Astrocyte of the cerebellum (primary cell): ENCODE measurements at places on chromosomes 5 and 9.

DNA sequence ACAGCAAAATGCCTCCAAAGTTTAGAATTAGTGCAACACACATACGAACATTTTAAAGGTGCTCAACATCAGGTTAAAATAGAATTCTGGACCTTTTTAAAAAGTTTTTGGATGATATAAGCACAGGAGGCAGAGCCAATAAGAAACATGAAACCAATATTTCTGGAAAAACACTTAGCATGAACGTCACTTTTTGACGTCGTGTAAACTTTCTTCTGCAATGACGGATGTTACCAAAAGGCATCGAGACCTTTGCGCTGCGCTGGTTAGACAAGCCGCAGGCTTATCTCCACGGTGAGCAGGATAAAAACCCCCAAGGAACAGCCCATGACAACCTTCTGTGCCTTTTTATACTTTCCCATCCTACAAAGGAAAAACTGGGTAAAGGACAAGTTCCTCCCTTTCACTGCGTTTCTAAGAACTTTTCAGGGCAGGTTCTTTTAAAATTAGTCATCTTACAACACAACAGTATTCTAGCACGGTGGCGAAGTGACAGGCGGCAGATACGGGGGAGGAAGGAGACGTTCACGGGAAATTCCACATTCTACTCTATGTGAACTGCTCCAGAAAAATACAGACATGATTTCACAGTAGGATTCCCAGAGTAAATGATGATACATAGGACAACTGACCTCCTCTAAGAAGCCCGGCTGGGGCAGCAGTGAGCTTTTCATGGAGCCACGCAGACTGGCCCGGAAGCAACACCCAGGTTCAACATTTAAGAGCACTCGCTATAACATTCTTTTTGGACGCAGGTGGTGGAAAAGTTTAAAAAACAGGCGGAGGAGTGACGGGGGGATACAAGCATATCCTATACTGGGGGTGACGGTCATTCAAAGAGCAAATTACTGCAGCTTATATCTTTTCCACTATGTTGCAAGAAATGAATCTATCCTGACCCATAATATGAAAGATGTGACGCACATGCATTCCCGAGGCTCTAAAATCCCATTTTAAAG lies 52.4 kb downstream of the USP20 start:
- no peak for DNase-seq

DNA sequence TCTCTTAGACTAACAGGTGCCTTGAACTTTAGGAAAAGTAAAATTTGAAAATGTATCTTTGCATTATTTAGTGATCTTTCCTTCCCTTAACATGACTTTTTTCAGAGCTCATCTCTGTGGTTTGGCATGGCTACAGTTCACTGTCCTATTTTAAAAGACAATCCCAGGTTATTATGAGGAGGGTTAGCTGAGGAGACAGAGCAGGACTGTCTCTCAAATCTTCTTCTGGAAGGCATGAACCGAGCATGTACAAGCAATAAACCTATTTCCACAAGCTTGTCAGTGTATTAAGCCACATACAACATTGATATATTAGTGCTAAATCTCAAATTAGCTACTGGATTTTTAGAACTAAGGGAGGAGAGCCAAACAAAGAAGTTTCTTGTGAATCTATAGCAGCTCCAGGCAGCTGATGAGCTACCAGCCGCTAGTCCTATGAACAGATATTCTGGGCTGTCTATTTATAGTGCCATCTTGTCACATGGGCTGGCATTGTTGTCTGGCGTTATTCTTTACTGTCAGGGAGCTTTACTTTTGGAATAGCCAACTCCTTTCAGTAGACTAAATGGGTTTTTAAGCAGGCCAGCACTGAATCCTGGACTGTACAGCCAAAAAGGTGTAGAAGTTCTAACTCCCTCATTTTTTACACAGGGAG lies 171.2 kb upstream of the ACTBL2 start:
- DNase-seq = no peak

GRCh38 chr9:28671000-28671399 lies 1097.7 kb upstream of the C9orf72 start:
- no peak for DNase-seq

DNA sequence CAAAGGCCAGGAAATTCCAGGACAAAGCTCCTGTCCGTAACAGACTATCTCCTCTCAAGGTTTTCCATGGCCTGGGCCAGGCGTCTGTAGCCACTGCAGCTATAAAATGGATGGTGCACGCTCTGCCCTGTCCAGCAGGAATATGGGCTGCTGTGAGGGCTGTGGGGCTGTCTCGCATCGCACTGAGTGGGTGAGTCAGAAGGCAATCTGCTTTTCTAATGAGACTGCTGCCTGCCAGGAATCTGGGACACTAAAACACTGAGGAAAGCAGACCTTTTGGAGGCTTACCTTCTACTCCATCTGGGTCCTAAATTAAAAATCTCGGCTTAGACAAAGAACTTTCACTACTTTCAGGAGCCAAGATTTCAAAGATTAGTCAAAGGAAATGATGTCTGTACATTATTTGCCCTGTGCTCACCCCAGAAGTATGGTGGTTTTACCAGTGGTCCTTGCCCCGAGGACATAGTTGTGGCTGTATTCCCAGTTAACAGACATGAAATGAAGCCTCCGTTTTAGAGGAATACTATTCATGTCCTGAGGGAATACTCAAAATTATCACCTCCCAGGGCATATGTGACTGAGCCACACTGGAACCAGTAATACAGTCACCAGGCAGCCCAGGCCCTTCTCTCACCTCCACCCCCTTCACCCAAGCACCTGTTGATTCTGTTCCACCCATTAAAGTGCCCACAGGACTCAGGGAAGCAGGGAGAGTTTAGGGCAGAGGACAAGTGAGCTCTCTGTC lies 56.4 kb downstream of the PFDN1 start:
- peak; percentile 63 for DNase-seq

DNA sequence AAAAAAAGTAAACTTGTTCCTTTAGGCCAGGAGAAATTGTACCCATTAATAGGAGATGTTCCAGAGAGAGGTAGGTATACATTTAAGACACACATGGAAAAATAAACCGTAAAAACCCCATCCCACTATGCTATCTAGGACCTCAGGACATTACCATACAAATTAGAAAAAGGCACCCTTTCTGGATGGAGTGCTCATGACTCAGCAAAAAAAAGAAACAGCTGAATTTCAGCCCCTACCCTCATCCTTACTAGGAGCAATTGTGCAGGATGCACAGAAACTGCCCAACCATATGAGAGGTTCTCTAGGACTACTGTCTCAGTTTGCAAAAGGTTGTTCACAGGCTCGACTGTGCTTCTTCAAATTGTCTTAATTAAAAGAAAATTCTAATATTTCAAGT lies 368.2 kb downstream of the HINT1 start:
- no peak for DNase-seq

DNA sequence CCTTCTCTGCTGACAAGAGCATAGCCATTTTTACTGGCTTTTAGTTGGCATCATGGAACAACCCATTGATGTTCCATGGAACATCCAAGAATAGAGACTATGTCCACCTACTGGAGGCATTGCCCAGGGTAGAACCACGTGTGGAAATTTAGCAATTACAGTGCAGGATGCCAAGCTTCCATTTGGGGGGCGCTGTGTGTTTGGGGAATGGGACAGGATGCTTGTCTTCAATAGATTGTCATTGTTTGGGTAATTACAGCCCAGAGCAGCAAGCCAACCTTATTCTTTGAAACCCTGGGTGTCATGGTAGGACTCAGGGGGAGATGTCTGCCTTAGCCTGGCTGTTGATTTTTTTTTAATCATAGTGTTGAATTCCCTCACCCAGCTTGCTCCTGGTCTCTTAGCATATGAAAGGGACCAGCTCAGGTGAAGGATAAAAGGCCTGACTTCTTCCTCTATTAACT lies 171.1 kb downstream of the DOCK2 start:
- DNase-seq = no peak

GRCh38 chr5:1874348-1874747 lies 8.4 kb downstream of the IRX4 start:
- DNase-seq = no peak

- DNase-seq = no peak
Measured at GRCh38 chr9:15307523-15307841, 466 bp upstream of the TTC39B start.

- no peak for DNase-seq
Measured at GRCh38 chr9:109317311-109317978, 3.4 kb downstream of the EPB41L4B start.
